ENCODE measurements at places on chromosomes 13 and 19.
A peak's percentile ranks its signal among the peaks of the same experiment; 100 is the strongest.

DNA sequence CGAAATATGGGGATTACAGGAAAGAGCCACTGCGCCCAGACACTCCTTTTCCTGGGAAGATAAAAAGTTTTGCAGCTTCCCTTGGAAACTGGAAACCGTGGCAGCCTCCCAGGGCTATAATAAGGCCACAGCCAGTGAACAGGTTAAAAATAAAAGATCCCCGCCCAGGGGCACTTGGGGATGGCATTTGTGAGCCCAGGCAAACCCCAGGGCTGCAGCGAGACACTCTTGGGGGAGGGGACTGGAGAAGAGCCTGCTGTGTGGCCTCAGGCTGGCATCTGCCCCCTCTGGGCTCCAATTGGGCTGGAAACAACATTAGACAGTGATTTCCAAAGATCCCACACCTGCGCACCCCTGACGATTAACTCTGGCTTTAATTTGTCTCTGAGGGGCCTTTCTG is 11.2 kb downstream of the FEM1A start:
- DNase-seq: no peak

DNA sequence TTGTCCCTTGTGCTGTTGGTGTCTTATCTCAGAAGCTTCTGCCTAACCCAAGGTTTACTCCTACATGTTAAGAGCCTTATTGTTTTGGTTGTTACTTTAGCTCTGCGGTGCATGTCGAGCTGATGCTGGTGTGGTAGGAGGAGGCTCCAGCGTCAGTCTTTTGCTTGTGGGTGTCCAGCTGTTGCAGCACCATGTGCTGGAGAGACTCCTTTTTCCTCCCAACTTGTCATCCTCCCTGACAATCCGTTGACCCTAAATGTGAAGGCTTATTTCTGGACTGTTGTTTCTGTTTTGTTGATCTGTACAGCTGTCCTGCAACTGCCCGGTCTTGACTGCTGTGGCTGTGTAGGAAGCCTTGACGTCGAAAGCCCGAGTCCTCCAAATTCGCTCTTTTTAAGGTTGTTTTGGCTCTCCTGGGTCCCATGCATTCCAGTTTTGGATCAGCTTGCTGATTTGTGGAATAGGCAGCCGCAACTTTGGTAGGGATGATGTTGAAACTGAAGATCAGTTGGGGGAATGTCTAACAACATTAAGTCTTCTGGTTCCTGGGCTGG is 15.3 kb downstream of the NAXD start:
- no peak for DNase-seq

- no peak for DNase-seq
Observed at GRCh38 chr19:35901854-35902661, at the start of gene HCST. Gene HCST (plus strand): TSS chr19:35902529. CDS start chr19:35902594, 65 bp downstream.

DNA sequence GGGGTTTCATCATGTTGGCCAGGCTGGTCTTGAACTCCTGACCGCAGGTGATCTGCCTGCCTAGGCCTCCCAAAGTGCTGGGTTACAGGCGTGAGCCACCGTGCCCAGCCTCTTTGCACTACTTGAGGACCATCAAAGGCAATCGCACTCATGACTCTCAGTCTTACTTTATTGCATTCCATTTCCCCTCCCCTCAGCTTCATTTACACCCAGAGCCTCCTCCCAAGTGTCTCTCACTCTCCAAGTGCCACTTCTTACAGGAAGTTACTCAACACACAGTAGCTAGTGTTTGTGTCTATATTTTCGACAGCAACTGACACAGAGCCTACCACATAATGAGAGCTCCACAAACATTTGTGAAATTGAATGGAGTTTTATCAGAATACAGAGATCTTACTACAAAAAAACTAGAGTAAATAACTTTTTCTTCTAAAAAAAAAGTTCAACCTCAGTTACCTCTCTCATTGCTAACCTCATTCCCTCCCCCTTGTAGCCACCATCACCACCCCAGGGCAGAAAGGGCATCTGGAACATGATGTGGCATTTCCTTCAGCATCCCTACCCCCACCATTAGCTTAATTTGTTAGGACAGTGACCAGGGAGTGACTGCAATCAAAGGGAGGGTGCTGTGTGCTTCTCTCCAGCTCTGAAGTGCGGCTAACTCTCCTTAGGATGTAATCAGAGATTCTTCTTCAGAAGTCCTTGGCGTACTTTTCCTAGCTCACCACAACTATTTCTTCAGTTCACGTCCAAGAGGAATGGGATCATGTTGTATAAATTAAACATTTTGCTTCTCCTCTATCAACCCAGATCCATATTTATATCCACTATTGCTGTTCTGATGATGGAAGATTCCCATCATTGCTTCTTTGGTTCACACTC is 17.0 kb upstream of the RUBCNL start:
- DNase-seq: no peak

GRCh38 chr19:17646441-17646840 is 41.7 kb downstream of the UNC13A start:
- no peak for DNase-seq

- no peak for DNase-seq
Observed at GRCh38 chr13:67775359-67775758, 545.2 kb upstream of the PCDH9 start.

DNA sequence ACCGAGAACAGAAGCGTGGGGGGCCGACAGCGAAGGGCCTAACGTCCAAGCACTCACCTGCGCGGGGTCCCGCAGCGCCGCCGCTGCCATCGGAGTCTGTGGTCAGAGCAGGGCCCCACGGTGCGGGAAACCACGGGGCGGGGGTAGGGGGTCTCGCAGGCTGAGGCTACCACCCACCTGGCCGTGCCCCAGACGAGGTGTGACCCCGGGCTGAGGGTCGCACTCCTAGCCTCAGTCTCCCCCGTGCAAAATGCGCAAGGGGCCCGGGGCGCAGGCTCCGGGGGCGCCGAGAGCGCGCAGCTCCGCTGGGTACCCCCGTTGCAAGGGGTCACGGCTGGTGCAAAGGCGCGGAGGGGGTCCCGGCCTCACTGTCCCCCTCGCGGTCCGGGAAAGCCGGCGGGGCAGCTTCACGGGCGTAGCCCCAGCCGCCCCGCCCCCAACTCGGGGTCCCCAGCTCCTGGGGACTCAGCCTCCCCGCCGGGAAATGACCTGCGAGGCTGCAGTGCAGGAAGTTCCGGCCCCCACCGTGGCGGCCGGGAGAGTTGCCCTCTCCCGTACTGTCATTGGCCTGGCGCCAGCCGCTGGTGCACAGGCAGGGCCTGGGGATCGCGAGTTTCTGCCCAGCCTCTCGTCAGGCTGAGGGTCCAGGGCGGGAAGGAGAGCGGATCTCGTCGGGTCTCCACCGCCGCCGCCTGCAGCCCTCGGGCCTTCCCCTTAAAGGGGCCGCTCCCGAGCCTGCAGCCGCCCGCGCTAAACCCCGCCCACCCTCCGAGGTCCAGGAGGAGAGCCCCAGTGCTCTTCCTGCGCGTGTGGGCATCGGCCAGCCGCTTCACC is at the start of gene ZNF792:
Gene ZNF792, minus strand, starts transcription at position 657 of the 834 bp plus-strand sequence. Its CDS starts 567 bp downstream, at position 90.
- DNase-seq: peak; percentile 61

GRCh38 chr13:72959643-72960042 is 99.2 kb upstream of the KLF5 start:
- DNase-seq: peak; percentile 61

- DNase-seq: no peak
Observed at GRCh38 chr13:101298517-101298916, 117.8 kb downstream of the NALCN start.

GRCh38 chr13:46795321-46795720 is 1.6 kb downstream of the ESD start:
- no peak for DNase-seq

DNA sequence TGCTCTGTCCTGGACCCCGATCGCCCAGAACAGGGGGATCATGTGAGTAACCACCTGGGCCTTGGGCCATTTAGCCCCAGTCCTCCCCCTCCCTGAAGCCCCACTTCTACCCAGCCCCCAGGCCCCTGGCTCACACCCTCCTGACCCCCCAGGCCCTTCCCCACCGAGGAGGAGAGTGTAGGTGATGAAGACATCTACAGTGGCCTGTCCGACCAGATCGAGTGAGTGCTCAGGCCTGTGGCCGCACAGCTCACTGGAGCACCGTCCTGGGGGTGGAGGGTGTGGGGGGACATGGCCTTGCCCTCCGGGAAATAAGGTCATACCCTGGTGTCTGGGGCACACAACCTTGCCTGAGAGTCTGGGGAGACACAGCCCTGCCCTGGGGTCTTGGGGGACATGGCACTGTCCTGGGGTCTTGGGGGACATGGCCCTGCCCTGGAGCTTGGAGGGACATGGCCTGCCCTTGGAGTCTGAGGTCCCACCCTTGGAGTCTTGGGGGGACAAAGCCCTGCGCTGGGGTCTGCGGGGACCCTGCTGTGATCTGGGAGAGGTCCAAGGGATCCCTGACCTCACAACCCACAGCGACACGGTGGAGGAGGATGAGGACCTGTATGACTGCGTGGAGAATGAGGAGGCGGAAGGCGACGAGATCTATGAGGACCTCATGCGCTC is 49.3 kb downstream of the VAV1 start:
- no peak for DNase-seq

GRCh38 chr19:7397687-7398086 is 49.0 kb downstream of the ARHGEF18 start:
- no peak for DNase-seq

DNA sequence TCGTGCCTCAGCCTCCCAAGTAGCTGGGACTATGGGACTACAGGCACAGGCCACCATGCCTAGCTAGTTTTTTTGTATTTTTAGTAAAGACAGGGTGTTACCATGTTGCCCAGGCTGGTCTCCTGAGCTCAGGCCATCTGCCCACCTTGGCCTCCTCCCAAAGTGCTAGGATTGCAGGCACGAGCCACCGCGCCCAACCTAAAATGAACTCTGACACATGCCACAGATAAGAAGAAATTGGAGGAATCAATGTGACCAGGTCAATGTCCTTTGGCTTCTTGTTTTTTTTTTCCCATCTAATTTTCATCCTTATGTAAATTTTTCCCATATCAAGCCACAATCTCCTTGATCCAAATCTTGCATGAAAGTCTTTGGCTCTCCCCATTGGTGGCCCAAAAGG is 68.1 kb upstream of the SOX21 start:
- DNase-seq: no peak

- DNase-seq: no peak
Observed at GRCh38 chr13:103272770-103273169, 206.6 kb upstream of the SLC10A2 start.

DNA sequence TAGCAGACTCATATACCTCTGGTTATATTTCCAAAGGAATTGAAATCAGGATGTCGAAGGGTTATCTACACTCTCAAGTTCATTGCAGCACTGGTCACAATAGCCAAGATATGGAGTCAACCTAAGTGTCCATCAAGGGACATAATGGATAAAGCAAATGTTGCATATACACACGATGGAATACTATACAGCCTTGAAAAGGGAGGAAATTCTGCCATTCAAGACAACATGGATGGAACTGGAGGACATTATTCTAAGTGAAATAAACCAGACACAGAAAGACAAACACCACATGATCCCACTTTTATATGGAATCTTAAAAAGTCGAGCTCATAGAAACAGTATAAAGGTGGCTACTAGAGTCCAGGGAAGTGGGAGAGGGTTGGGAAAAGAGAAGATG is 13.6 kb upstream of the ERCC1 start:
- DNase-seq: no peak

- DNase-seq: peak; percentile 31
Observed at GRCh38 chr19:53812335-53812734, 11.8 kb downstream of the NLRP12 start.

GRCh38 chr13:94313321-94313910 is 166.1 kb downstream of the DCT start:
- no peak for DNase-seq

- no peak for DNase-seq
Observed at GRCh38 chr19:12720851-12721655, 2.7 kb downstream of the TNPO2 start.

GRCh38 chr19:29623726-29624488 is 17.8 kb downstream of the POP4 start:
- DNase-seq: no peak

- DNase-seq: no peak
Observed at GRCh38 chr19:32372726-32373517, 27.5 kb downstream of the ZNF507 start.

DNA sequence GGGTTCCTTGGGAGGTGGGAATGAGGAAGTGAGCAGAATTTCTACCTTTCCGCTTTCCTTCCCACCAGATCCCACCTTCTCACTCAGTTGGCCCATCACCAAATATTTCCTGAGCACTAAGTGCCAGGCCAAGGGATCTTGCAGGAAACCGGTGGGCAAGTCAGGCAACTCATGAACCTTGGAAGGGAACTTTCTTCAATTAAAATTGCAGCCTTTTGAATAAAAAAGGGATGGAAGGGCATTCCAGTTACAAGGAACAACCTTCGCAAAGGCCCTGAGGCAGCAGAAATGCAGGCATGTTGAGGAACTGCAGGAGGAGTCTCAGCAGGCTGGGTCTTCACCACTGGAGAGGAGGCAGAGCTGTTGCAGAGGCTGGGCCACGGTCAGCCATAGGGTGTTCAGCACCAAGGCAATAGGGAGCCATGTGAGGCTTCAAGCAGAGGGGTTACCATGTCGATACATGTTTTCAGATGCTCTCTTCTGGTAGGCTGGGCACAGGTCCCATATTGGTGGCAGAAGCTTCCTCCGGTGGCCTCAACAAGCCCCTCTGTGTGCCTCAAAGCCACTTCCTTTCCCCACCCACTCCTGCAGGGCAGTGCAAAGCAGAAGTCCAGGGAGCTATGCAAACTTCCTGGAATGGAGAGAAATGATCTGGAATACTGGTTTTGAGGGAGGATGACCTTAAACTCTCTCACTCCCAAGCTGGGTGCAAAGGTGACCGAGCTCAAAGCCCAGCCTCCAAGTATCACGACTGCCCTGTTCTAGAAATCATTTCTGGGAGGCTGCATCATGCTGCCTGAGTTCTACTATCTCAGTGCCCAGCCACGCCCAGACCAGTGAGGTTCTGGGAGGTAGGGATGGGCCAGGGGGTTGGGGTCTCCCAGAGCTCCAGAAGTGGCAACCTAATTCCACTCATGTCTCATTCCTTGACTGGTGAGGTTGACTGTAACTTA is at the start of gene FUT6:
Gene FUT6, minus strand, starts transcription at position 638 of the 953 bp plus-strand sequence. CDS start 7,135 bp downstream, outside the sequence.
- DNase-seq: no peak

DNA sequence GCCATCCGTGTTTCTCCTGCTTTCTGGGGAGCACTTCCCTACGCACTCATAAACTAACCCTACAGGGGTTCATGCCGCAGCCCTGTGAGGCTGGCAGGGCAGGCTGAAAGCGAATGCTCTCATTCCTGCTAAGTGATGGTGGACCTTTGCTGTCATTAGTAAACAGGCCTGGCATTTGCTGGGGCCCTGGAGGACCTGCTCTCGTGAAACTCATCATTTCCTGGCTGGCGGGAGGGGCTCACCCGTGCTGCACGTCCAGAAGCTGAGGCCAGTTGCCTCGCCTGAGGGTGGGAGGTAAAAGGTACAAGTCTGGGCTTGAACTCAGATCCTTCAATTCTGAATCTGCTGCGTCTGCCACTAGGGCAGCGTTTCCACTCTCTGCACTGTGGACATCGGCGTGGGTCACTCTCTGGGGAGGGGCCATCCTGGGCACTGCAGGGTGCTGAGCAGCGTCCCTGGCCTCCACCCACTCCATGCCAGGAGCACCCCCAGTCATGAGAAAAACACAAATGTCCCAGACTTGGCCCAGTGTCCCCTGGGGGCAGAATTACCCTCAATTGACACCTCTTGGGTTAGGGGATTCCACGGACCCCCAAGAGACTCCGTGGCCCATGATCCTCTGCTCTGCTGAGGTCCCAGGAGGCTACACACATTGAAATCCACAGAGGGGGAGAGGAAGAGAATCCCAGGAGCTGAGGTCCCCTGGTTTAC is 7.0 kb downstream of the MOB3A start:
- no peak for DNase-seq

Data from HT-29 (cell line).